ENCODE measurements at places on chromosomes 12 and 14.
A peak's percentile ranks its signal among the peaks of the same experiment; 100 is the strongest.

DNA sequence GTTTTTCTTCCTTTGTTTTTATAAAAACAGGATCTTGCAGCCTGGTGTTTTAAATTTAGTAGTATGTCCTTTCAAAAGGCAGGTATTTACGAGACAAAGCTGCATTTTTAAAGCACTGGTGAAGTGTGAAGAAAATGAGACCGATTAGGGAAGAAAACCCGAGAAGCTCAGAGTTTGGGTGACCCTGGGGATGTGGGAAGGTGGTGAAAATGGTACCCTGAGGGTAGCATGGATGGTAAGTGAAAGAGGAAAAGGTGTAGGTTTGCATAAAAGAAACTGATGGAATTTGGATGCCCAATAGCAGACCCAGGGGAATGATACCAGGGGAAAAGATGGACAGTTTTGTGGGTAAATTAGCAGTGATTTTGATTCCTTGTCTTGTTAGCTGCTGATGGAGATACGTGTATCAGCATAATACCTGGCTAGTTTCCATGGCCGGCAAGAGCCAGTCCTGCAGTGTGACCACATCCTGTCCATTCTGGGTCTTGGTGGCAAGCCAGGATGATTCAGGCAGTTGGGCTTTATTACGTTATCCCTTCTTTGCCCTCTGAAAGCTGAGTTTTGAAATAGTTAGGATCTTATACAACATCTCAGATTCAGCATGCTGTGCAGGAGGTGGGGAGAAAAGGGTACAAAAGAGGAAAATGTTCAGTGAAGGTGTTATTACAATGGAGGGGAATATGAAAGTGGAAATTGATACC lies 8.9 kb downstream of the BICD1 start:
- no peak for DNase-seq

DNA sequence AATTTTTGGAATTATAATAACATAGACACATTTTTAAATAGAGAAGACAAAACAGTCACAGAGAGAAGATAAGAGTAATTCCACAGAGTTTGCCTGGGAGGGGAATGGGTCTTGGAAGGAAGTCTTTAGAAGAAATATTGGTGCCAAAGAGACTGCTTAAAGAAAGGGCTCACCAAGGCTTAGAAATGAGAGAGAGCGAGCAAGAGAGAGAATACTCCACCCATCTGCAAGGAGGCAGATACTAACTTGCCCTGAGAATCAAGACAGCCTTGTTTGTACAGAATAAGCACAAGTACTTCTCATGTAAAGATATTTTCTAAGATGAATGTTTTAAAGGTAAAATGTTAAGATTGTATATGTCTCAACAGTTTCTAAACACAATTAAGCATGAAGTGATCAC lies 165.5 kb downstream of the SLC38A4 start:
- DNase-seq = no peak

DNA sequence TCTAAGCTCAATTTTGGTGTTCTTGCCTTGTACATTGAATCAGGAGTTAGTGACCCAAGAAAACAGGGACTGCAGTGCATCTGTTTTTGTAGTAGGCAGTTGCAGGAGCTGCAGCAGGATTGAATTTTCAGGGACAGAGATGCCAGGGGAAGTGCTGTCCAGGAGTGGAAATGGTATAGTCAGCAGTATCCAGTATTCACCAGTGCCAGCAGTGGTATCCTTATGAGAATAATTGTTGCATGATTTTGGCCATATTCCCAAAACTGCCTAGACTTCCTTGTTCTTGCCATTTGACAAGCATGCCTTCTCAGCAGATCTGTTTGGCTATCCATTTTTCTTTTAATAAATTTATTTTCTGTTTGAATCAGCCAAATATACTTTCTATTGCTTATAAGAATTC lies 18.6 kb upstream of the ABCD2 start:
- no peak for DNase-seq

DNA sequence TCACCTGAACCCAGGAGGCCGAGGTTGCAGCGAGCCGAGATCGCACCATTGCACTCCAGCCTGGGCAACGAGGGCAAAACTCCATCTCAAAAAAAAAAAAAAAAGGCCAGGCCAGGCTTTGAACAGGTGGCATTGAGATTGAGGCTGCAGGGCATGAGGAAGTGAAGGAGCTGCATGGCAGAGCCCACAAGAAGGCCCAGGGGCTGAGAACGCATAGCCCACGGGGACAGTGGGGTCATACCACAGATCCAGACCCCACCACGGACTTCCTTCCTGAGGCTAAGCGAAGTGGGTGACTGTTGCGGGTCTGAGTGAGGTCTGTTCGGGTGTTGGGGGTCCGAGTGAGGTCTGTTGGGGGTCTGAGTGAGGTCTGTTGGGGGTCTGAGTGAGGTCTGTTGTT lies 7.8 kb downstream of the JAG2 start:
- no peak for DNase-seq

DNA sequence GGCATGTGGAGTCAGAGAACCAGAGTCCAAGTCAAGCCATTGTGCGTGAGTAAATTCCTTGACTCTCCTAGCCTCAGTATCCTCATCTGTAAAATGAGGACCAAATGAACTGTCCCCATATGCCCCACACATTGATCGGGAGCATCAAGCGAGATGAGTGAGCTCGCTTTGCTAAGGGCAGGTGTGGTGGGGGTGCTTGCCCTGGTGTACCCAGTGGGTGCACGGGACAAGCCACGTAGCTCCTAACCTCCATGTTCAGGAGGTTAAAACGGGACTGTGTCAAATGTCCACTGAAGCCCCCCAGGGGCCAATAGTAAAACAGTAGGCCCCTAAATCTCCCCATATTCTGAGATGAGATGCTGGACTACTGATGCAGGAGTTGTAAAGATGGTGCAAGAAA lies 60.9 kb downstream of the SERPINA3 start:
- DNase-seq = peak; percentile 49

GRCh38 chr12:95674631-95675030 lies 115.9 kb downstream of the NTN4 start:
- no peak for DNase-seq

- no peak for DNase-seq
Measured at GRCh38 chr12:112283546-112283945, 98.7 kb downstream of the HECTD4 start.

DNA sequence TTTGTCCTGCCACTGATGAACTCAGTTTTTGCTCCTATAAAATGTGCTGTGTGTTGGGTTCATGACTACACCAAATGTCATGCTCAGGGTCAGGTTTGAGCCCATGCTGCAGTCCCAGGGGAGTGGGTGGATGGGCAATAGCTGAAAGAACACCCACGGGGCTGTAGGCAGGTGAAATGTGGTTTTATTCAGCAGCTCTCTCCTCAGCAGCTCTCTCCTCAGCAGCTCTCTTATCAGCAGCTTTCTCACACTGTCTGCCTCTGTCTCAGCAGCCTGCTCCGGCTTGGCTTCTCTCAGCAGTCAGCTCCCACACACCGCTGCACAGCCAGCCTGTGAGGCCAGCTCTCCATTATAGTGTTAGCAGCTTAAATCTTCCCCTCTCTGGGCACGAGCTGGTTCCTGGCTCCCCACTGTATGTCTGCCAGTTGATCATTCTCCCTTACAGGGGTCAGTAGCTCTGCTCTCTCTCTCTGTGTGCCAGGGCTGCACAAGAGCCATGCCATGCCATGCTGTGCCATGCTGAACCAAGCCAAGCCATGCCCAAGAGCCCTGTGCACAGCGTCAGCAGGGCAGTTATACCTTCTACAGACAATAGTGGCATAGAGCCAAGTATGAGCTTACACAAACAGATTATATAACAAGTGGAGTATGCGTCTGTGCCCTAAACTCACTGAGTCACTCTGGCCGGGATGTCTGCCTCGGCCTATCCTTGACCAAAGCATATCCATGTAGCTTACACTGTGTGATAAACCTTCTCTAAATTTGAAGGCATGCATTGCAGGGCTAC lies 303.3 kb upstream of the TMPO start:
- DNase-seq = no peak

DNA sequence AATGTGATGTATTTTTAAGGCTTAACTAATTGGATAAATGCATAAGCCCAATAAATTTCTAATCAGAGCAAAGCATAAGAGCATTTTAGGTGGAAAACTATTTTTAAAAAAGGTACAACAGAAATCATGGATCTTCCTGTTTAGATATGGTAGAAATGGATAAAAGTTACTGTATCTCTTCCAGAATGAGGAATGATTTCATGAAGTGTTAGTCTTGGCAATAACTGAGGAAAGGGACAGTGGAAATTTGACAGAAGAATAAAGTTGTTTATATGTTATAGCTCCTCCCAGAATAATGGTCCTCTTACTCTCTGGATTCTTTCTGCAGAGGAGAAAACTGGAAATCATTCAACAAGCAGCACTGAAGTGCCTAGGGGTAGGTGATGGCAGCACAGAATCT lies 32.4 kb upstream of the BMAL2 start:
- DNase-seq = no peak

- no peak for DNase-seq
Measured at GRCh38 chr14:100424504-100425428, 101.6 kb downstream of the SLC25A47 start.

DNA sequence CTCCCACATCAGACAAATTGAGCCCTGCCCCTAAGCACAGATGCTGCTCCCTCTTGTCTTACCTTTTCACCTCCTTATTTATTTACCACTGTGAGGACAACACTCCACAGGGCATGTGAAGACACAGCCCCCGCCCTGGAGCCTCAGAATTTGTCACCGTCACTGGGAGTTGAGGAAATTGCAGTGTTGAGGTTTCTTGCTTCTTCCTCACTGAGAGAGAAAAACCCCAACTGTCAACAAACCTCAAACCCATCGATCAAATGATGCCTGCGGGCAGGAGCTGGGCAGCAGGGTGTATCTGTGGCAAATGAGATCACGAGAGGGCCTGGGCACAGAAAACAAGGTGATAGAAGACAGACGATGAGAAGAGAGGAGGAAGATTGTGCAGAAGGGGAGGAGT lies 30.5 kb upstream of the PLEKHG3 start:
- DNase-seq = no peak

- DNase-seq = no peak
Measured at GRCh38 chr12:95339086-95339788, 121.6 kb downstream of the VEZT start.

- DNase-seq = no peak
Measured at GRCh38 chr14:85558505-85558904, 28.6 kb downstream of the FLRT2 start.

DNA sequence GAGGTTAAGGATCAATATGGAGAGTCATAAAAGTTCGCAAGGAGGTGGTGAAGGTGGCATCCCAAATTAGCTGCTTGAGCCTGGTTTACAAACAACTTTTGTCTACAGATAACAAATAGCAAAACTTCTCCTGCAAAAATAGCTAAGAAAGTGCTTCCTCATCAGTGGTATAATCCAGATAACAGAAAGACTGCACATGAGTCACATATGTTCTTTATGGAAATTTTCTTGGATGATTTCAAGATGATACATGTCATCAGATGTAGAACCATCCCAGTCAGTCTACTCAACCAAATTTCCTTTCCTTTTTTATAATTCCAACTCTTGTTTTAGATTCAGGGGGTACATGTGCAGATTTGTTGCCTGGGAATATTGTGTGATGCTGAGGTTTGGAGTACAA lies 133.0 kb downstream of the BTG1 start:
- no peak for DNase-seq

DNA sequence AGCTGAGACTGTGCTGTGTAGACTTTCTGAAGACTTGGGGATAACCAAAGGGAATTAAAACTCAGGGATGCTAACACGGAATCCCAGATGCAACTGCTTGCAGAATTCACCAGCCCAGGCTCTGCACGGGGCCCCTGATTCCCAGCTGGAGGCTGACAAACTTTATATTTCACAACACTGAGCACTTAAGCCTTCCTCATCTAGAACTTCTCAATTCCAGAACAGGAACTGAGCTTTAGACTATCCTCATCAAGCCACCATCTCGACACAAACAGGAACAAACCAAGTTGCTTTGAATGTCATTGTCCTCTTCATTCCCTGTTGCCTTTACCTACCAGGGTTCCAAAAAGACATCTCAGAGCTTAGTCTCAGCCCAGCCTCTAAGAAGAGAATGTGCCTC lies 22.2 kb downstream of the CCDC63 start:
- no peak for DNase-seq

GRCh38 chr12:104809706-104810385 lies 148.2 kb downstream of the SLC41A2 start:
- DNase-seq = no peak

- DNase-seq = no peak
Measured at GRCh38 chr12:113860059-113860820, 105.9 kb downstream of the RBM19 start.

- DNase-seq = no peak
Measured at GRCh38 chr12:104823985-104824461, 134.1 kb downstream of the SLC41A2 start.

DNA sequence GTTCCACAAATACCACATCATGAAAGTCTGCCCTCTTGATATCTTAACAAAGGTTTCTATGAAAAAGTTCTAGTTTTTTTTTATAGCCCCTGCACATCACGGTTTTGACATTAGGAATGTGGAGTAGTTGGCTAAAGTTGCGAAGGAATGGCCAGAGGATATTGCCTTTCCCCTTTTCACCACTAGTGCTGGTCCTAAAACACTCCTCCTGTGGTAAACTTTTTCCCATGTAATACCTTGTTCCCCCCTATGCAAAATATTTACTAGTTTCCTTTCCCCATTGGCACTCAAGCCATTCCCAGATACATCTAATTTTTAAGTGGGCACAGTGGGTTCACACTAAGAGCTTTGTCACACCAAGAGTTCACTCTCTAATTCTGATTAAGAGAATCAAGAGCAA lies 33.4 kb downstream of the R3HDM2 start:
- no peak for DNase-seq

- DNase-seq = no peak
Measured at GRCh38 chr14:35534208-35534872, 376 bp downstream of the INSM2 start.

DNA sequence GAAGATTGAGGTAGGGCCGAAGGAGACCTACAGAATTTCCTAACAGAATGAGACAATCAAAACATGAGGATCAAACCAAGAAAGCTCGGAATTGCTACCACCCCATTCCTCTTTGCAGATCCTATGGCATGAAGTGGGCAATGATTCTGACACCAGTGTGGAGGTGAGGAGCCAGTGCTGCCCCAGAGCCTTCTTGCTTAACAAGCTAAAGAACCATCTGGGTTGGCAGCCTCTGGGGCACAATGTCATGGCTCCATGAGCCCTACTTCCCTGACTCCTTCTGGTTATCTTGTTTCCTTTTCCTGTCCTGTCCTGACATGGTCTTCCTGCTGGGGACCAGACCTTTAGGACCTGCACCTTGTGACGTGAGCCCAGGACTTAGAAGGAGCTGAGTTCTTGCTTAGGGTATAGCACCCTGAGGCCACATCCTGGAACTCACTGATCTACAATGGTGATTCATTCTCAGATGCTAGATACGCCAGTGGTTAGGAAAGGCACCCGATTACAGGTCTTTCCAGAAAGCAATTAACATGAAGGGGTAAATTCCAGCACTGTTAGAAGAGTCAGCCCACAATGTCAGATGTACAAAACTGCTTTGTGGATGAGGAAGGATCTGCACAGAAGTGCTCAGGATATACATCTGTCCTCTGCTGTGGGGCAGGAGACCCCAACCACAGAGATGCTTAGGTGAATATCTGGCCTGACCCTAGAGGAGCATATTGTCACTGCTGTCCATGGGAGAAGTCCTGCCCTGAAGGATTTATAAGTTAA lies 324.2 kb downstream of the ZFP36L1 start:
- DNase-seq = no peak

GRCh38 chr14:43360239-43360638 lies 1146.8 kb downstream of the FSCB start:
- no peak for DNase-seq
